ENCODE measurements at places on chromosomes 16 and 17. TPM values are rescaled to one million over a fixed set of nuclear protein-coding genes. Genes with fewer than 3 reads are reported as not detected.

GRCh38 chr16:54589326-54589725, 302.7 kb upstream of the IRX3 start:
- no peak for DNase-seq

DNA sequence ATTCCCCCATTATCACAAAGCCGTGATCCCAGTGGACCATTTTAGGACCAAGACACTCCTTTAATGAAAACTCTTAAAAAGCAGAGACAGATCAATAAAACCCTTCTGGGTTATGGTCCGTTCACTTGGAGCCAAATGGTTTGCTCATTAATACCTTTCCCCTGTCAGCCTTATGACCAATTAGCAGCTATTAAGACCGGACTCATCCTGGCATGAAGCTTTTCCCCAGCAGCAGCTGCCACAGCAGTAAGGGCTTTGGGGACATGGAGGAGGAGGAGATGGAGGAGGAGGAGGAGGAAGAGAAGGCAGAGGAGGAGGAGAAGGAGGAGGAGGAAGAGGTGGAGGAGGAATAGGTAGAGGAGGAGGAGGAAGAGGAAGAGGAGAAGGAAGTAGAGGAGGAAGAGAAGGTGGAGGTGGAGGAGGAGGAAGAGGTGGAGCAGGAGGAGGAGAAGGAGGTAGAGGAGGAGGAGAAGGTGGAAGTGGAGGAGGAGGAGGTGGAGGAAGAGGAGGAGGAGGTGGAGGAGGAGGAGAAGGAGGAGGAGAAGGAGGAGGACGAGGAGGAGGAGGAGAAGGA, 50.1 kb upstream of the IRX3 start:
- no peak for DNase-seq

HOXB4 gene
- 0.92 TPM for total RNA-seq

DNA sequence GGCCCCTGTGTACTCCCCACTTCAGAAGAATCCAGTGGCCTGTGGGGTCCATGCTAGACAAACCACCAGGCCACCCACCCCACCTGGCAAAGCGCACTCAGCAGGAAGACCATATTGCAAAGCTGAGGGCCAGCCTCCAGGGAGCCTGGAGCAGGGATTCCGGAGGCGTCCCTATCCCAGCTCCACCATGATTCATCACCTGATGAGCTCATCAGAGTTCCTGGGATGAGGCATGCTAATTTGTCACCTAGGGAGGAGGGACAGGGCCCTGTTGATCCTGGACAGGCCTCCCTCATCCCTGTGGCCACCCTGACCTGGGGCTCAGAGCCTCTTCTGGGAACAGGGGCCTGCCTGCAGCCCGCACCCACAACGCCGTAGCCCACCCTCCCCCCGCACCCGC, 131.6 kb upstream of the PLCG2 start:
- DNase-seq, result no peak

TNS4 gene
- 10.4 TPM for total RNA-seq

DNA sequence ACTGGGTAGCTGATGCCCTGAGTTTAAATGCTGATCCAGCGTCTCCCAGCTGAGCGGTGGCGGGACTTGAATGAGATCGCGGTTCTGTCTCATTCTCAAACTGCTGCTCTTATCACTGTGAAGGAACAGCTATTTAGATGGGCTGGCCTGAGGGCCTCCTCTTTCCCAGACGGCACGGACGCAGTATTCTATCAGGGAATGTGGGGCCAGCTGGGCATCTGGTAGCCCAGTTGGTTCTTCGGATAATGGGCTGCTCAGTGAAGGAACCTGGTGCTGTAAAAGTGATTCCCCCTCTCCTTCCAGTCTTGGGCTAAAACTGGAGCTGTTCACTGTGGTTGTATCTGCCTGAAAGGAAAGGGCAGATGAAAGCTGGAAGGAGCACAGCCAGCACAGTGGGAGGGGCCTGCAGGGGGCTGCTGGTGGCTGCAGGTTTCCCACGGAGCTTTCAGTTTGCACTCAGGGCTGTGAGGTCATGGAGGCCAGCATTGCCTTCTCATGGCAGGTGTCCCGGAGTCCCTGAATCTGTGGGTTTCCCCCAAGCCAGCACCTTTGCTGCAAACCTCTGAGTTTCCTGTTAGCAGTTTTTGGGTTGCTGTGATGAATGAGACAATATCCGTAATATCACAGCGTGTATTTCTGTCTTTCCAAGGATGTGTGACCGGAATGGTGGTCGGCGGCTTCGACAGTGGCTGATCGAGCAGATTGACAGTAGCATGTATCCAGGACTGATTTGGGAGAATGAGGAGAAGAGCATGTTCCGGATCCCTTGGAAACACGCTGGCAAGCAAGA, 3.6 kb downstream of the IRF8 start:
- no peak for DNase-seq

DNA sequence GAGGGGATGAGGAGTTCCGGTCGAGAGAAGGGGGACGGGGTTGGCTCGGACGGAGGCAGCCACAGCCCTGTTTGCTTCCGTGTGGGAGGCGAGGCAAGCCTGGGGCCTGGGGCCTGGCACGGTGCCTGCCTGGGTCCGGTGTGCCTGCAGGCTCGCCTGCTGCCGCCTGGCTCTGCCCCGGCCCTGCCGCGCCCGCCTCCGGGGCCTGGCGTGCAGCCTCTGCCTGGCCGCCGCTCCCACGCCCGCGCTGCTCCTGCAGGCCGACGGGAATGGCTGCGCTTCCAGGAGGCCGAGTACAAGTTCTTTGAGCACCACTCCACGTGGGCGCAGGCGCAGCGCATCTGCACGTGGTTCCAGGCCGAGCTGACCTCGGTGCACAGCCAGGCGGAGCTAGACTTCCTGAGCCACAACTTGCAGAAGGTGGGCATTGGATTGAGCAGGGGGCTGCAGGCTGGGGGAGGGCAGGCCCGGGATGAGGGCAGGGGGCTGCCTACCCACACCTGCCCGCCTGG, 53.1 kb downstream of the MRC2 start:
- DNase-seq, result no peak

DNA sequence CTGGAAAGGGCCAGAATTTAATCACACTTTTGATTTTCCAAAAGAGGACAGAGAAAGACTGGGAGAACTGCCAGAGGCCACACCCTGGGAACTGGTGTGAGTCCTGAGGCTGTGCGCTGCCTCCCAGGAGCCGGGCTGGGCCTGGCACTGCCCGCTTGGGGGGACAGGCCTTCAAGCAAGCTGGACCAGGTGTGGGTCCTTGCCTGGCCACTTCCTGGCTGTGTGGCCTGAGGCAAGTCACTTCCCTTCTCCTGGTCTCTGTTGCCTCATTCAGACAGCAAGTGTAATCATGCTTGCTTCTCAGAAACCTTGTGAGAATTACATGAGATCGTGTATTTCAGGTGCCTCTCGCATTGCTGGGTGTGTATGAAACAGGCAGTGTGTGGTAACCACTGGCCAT, 143.0 kb downstream of the SNX29 start:
- no peak for DNase-seq

DNA sequence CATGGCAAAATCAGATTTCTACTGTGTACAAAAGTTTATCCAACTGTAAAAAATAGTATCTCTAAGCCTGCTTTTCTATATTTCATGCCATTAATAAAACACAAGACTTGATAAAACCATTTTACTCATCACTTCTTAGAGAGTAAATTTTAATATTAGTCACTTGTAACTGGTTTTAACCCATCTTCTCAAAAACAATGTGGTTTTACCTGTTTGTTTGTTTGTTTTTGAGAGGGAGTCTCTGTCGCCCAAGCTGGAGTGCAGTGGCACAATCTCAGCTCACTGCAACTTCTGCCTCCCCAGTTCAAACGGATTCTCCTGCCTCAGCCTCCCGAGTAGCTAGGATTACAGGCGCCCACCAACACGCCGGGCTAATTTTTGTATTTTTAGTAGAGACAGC, 32.1 kb downstream of the UBE2G1 start:
- no peak for DNase-seq

DNA sequence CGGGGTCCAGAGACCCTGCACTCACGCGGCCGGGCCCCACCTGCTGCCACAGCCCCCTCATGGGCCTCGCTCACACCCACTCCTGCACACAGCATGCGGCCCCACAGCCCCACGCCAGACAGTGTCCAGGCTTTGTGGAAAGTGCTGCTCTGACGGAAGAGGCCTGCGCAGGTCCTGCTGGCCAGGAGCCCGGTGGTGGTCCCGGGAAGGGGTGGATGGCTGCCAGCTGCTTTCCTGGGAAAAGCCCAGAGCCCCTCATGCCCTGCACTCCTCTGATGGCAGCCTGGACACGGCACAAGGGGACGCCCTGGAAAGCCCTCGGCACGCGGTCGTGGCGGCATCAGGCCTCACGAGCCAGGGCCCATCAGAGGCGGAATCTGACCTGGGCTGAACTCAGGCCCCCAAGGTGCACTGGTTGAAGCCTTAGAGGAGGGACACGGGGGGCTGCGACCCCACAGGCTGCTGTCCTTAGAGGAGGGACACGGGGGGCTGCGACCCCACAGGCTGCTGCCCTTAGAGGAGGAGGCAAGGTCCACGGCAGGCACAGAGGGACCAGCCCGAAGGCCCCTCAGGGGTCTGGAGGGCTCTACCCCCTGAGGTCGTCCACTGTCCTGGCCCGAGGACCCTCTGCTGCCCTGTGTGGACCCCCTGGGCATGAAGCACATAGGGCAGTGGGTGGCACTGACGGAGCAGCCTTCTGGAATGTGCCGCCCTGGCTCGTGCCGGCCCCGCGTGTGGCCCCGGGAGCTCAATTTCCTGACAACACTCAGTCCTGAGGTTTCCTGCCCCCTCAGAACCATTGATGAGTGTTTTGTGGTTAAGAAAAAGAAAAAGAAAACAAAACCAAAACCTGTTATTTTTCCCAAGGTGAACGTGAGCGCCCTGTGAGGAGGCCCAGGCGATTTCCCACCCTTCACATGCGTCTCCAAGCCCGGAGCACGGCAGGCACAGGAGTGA, 22.1 kb downstream of the SOX8 start:
- DNase-seq, result no peak

GRCh38 chr17:43673516-43674323, 12.0 kb upstream of the MEOX1 start:
- peak; percentile 87 for DNase-seq

DNA sequence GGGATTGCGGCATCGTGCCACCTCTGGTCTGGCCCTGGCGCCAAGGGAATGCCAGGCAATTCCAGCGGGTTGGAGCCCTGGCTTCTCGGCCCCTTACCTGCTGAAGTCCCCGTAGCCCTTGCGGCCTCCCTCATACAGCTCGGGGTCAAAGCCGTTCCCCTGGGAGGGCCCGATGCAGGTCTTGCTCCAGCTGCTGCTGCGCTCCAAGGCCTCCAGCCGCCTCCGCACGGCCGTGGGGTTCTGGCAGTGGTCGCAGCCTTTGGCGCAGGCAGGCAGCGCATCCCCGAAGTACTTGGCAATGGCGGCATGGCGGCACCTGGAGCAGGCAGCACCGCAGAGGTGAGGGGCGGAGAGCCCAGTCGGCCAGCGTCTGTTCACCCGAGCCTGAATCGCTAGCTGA, 1.9 kb upstream of the SMIM5 start:
- no peak for DNase-seq

SLC35G6 gene
- total RNA-seq, result not detected

TNP2 gene
- not detected for total RNA-seq

- peak; percentile 26 for DNase-seq
These were observed 1.0 kb downstream of the ZNF319 start for GRCh38 chr16:57999366-57999970.

GRCh38 chr16:68627951-68628425, 17.1 kb upstream of the CDH3 start:
- no peak for DNase-seq

CHST4 gene
- total RNA-seq, result 0.21 TPM

GRCh38 chr17:78112518-78113471, 15.8 kb downstream of the TMC6 start:
- DNase-seq, result peak; percentile 73

- no peak for DNase-seq
These were observed 1.9 kb upstream of the RSAD1 start for GRCh38 chr17:50476545-50477315.

ANKRD40CL gene
- total RNA-seq, result not detected

UBFD1 gene
- 145 TPM for total RNA-seq

GRCh38 chr16:4987580-4988374, 29.6 kb downstream of the SEC14L5 start:
- DNase-seq, result no peak

GRCh38 chr16:51113236-51114125, 37.6 kb downstream of the SALL1 start:
- DNase-seq, result no peak

DNA sequence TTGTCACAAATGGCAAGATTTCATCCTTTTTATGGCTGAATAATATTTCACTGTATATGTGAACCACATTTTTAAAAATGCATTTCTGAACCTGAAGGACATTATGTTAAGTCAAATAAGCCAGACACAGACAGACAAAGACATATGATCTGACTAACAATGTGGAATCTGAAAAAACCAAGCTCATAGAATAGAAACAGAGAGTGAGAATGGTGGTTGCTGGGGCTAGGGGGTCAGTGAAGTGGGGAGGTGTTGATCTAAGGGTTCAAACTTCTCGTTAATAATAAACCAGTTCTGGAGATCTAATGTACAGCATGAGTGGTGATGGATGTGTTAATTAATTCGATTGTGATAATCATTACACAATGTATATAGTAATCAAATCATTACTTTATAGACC, 475.1 kb downstream of the WWOX start:
- no peak for DNase-seq

DNA sequence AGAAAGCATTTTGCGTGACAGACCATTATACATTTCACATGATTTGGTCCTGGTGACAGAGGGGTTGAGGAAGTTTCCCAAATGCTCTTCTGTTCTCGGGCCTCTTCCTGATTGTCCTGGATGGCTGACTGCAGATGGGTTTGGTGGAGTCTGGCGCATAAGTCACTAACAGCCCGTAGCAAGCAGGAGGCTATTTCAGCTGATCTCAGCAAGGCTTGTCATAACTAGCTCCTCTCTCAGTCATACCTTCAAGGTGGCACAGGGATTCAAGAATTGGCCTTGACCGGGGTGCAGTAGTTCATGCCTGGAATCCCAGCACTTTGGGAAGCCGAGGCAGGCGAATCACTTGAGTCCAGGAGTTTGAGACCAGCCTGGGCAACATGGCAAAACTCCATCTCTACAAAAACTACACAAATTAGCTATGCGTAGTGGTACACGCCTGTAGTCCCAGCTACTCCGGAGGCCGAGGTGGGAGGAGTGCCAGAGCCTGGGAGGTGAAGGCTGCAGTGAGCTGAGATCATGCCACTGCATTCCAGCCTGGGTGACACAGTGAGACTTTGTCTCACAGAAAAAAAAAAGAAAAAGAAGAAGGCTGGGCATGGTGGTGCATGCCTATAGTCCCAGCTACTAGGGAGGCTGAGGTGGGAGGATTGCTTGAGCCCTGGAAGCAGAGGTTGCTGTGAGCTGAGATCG, 68.9 kb upstream of the HAS3 start:
- DNase-seq, result no peak

DNA sequence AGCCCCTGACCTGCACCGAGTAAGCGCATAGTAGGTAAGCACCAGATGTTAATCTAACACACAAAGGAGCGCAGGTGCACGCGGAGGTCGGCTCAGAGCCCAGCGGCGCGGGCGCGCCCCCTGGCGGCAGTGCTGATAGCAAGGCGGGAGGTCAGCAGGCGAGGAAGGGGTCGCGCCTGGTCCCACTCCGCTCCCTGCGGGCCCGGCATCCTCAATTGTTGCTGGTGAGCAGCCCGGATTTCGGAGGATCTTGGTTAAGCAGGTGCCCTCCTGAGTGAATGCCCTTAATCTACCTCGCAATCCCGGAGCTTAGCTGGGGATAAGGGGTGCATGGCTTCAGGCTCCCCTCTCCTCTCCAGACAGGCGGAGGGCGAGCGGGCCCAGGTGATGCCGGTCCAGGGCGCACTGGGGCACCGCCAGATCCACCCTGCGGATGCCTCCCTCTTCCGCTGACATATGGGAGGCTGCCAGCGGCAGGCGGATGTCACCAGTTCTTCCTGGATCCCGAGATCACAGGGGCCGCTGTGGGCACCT, 4.0 kb upstream of the WNT3 start:
- no peak for DNase-seq
